ENCODE measurements at places on chromosomes 1 and 21.

GRCh38 chr1:114505148-114505561 is 5.8 kb downstream of the TRIM33 start:
- no peak for DNase-seq

DNA sequence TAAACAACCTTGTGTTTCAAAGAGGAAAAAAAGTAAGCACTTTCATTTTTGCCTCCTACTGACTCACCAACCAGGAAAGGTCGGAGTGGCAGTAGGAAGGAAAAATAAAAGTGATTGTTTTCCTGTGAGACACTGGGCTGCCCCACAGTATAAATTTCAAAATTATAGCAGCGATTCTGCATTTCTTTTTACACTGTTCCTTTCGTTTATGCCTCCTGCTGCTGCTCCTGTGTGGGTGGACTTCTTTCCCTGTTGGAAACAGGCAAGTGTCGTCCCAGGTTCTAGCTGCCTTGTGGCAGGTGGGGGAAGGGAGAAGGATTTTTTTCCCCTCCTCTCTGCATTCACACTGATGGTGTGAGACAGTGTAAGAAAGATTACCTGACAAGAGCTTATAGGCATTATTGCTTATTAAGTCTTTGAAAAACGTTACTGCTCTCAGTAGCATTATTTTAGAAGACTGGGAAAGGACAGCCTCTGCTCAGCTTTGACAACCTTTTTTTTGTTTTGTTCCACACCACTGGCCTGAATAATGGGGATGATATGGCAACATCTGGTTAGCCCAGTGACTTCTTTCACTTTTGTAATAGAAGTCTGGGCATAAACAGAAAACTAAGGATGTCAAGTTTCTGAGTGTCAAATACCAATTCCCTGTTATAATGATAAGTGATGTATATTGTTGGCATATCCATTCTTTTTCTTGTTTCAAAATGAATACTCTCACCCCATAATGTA is 77.9 kb downstream of the NEK7 start:
- no peak for DNase-seq

GRCh38 chr1:119986007-119986497 is 83.4 kb downstream of the NOTCH2 start:
- DNase-seq: no peak

- no peak for DNase-seq
Measured at GRCh38 chr1:6252374-6252710, 8.4 kb downstream of the HES3 start.

Measured in activated T-helper 2 cell treated with anti-CD3 and anti-CD28 coated beads, Interferon-gamma antibody, Interleukin-2, Interleukin-4, amounts not matched to agents 10 μg/mL and 5 μg/mL and 100 μg/mL, durations not matched to agents 14 hours and 24 hours and 36 hours (primary cell).